ENCODE measurements at places on chromosomes 5 and 9.

DNA sequence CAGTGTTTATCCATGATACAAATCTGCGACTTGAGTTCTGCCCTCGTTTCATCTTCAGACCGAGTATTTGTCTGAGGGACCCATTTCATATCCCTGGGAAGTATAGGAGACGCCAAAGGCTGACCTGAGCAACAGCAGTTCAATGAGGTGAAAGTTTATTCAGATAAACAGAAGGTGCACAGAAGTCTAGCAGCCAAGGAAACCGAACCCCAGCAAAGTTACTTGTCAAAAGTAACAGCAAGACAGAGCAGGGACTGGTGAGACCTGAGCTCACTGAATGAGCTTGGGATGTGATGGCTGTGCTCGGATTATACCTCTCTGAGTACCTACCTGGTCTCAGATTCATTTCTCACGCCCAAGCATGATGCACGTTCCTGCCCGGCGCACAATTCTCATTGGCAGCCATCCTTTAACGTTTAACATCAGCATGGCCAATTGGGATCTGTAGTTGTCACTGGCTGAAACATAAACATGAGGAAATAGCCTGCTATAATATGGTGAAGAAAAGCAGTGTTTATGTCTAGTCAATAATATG lies 599 bp downstream of the LYRM7 start:
- DNase-seq, result no peak

- no peak for DNase-seq
Observed at GRCh38 chr9:101536938-101537337, 3.3 kb downstream of the RNF20 start.

DNA sequence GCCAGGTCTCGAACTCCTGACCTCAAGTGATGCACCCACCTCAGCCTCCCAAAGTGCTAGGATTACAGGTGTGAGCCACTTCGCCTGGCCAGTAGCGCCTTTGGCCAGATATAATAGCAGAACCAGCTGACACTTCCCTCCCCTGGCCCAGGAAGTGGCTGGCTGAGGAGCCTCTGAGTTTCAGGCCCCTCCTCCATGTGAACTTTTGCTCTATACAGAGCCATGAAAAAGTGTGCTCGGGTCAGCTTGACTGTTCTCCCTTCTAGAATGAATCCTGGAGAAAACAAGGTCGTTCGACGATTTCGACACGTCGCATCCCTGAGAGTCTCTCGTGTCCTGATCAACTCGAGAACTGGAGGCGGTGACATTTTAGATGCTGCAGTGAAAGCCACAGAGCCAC lies 8.6 kb upstream of the ZDHHC12 start:
- DNase-seq, result no peak

- no peak for DNase-seq
Observed at GRCh38 chr9:137055385-137056364, 1.8 kb upstream of the ENTPD2 start.

GRCh38 chr5:18380729-18381362 lies 746.6 kb downstream of the TAF11L14 start:
- no peak for DNase-seq

- DNase-seq, result no peak
Observed at GRCh38 chr5:143644727-143645126, 167.2 kb upstream of the HMHB1 start.

DNA sequence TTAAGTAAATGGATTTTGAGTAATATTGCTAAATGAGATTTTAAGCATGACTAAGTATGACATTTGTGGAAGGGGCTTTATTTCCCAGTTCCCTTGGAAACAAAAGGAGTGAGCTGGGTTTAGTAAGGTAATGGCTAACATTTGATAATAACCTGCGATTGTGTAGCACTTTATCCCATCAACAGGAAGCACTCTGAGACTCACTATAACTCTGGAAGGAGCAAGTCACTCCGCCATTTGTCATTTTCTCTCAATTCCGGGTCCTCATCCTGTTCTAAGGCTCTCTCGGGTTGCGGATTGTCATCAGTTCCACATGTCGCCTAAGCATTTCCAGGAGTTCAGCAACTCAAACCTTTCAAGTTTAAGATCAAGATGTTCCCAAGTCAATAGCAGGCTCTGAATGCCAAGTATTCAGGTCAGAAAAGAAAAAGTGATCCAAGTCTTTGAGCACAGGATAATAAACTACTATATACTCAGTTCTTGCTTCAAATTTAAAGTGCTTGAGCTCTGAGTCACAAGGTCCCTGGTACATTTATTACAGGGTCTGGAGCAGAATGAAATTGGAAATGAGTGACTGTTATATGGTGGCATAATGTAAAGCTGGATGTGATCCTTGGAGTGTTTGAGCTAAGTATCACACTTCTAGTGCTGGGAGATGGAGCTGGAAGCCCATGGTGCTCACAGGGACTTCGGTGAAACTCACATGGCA lies 39.3 kb downstream of the CAPSL start:
- no peak for DNase-seq

- no peak for DNase-seq
Observed at GRCh38 chr5:73617510-73618279, 8.3 kb upstream of the ARHGEF28 start.

DNA sequence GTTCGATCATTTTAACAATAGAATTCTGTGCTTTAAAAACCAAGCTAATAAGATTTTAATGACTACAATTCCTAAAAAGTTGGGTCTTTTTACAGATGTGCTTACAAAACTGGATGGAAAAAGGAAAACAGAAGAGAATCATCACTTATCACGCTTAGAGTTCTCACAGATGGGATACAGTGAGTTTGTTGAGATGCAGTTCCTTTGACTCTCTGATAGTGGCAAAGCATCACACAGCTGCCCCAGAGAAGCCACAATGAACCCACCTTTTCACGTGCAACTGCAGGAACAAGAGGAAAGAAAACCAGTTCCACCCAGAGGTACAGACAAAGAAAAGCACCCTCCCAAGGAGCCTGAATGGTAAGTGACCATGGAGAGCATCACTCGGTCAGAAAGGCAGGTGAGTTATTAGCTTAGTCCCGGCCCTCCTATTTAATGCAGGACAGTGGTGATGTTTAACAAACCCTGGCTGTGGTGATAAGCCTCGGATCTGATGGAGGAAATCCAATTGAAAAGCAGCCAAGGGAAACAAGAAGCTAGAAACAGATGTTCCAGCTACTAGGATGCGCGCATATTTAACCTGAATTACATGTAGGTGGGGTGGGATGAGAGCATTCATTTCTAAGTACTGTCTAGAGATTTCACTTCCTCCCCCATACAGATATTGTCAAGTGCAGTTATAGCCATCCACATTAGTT lies 167.7 kb downstream of the TARS1 start:
- DNase-seq, result no peak

- no peak for DNase-seq
Observed at GRCh38 chr5:1783216-1783554, 16.5 kb downstream of the MRPL36 start.

- no peak for DNase-seq
Observed at GRCh38 chr5:109016300-109016699, 268.6 kb downstream of the FER start.

- DNase-seq, result no peak
Observed at GRCh38 chr5:6527749-6528455, 79.2 kb downstream of the UBE2QL1 start.

All from GM04503 (cell line).